ENCODE measurements at places on chromosomes 12 and 14. TPM values are rescaled to one million over a fixed set of nuclear protein-coding genes. Genes with fewer than 3 reads are reported as not detected.
A peak's percentile ranks its signal among the peaks of the same experiment; 100 is the strongest.

The OR6S1 gene
- 1.4 TPM for total RNA-seq

The PGF gene
- 9.4 TPM for total RNA-seq

The TROAP gene
- 6.3 TPM for total RNA-seq

The SIX4 gene
- total RNA-seq: 2.6 TPM

The TAS2R8 gene
- 1.7 TPM for total RNA-seq

The OTX2 gene
- total RNA-seq: 3.4 TPM

The ANKRD33 gene
- 2.9 TPM for total RNA-seq

The ENTPD5 gene
- total RNA-seq: 9.6 TPM

The KRT82 gene
- total RNA-seq: 1.7 TPM

The APOLD1 gene
- 14.0 TPM for total RNA-seq

The GLT1D1 gene
- total RNA-seq: 0.48 TPM

The DAO gene
- not detected for total RNA-seq

The KRT83 gene
- total RNA-seq: not detected

GRCh38 chr14:34027990-34028495 lies 77.2 kb upstream of the EGLN3 start:
- no peak for DNase-seq

GRCh38 chr14:102493585-102493984 lies 16.0 kb downstream of the ANKRD9 start:
- no peak for DNase-seq

DNA sequence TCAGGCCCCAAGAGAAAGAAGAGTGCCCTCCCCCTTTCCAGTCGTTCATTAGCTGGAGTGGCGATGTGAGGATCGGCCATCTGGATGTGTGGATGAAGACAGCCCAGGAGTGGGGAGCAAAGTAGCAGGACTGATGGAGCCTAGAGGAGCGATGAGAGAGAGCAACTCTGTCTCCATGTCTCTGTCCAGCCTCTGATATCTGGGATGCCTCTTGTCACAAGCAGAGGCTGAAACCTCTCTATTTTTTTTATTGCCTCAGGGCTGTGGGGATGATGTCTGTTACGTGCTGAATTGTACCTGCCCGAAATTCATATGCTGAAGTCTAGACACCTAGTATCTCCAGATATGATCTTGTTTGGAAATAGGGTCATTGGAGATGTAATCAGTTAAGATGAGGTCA lies 2.7 kb downstream of the SERPINA11 start:
- DNase-seq: no peak

DNA sequence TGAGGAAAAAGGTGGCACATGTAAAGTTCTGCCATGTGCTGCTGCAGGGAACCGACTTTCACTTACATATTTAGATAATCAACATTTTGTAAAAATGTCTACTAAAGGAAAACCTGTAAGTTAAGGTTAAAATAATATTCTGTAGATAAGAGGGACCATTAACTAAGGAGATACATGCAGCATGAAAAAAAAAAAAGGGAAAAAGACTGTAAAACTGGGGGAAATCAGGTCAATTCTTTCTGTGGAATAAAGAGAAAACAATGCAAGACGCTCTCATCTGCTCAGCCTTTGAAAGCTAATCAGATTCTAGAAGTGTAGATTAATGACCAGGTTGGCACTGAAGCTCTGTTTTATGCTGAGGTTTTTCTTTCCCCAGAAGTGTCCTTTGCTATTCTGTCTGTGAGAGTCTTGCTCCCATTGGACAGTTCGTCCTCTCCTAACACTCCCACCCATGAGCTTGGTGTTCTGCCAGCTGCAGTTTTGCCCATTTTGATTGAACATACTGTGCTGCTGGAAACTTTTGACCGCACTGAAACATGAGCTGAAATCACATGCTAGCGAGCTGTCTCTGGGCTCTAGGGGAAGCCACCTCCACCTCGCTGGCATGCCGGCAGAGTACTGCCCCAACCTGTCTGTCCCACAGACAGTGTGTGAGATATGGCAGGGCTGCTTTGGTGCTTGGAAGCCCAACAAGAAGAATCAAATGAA lies 39.7 kb downstream of the PPTC7 start:
- peak; percentile 73 for DNase-seq

DNA sequence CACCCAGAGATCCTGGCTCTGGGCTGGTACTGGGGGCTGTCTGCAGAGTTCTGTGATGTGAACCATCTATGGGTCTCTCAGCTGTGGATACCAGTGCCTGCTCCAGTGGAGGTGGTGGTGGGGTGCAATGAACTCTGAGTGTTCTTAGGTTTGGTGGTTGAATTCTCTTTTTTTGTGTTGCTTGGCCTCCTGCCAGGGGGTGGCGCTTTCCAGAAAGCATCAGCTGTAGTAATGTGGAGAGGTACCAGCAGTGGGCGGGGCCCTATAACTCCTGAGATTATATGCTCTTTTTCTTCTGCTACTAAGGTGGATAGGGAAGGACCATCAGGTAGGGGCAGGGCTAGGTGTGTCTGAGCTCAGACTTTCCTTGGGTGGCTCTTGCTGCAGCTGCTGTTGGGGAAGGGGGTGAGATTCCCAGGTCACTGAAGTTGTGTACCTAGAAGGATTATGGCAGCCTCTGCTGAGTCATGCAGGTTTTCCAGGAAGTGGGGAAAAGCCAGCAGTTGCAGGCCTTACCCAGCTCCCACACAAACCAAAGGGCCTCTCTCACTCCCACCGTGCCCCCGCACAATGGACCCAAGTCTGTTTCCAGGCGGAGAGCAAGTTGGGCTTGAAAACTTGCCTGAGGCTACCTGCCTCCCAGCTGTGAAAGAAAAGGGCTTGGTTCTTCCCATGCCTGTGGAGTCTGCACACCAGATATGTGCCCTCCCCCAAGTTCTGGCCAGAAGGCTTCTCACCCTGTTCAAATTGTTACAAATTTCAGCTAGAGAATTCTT lies 18.6 kb downstream of the CCER1 start:
- DNase-seq: no peak

DNA sequence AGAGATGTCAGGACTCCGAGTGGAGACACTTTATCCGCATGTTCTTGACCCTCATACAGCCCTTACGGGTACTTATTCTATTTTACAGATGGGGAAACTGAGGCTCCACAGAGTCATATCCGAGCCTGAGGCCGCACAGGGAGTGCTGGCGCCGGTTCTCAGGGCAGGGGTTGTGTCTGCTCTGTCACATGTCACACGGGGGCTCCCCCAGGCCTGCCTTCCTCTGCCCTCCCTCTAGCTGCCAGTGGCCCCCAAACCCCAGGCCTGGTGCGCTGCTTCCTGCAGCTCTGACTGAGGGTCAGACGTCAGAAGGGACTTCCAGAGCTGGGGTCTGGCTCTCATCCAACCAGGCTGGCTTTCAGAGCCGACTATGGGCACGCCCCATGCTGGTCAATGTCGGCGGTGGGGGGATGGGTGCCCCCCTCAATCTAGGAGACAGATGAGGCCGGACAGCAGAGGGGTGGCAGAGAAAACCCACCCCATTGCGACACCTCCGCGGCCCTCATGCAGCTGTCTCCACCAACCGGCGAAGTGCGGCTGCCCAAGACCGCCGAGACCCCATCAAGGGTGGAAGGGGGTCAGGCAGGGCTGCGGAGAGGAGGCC lies 811 bp upstream of the INF2 start:
- peak; percentile 43 for DNase-seq

- DNase-seq: peak; percentile 64
These were observed 8.6 kb downstream of the VTI1B start for GRCh38 chr14:67665868-67666267.

DNA sequence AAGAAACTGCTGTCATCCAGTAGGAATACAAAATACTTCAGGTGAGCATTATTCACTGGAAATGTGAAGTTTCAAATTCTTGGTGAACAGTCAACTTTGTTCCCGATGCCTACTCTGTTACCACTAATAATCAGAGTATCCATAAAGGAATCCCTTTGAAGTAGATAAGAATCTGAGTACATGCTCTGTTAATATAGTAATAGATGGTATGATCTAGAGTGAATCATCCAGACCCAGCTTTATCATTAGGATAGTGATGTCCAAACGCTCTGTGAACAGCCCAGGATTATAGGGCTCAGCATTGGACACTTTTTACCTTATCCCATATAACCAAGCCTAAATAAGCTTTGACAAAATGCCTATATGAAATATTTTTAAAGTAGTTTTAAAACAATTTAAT lies 33.3 kb downstream of the PPP2R3C start:
- DNase-seq: peak; percentile 3

GRCh38 chr12:94609917-94610443 lies 40.4 kb downstream of the TMCC3 start:
- no peak for DNase-seq

GRCh38 chr12:41745593-41745992 lies 399.1 kb downstream of the GXYLT1 start:
- no peak for DNase-seq

DNA sequence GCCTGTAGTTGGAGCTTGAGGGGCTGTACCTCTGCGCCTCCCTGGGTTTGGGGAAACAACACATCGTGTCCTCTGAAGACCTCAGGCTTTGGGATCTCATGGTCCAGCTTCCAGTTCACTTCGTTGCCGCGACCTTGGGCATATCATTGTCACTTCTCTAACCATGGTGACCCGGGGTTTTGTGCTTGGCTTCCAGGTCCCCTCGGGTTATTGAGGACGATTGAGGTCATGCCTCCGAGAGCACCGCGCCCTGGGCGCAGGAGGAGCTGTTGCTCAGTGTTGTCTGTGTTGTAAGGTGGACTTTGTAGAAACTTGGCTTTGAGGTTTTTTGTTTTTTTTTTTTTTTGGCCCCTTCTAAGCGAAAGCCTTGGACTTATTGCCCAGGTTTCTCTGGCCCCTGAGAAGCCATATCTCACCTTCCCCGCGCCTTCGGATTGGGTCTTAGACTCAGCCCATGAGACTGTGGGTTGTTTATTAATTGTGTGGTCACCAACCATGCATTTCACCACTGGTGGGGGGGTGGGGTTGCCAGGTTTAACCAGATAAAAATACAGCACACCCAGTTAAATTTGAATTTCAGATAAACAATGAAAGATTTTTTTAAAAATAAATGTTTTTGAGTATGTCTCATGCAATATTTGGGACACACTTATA lies 2.6 kb downstream of the BCL7A start:
- DNase-seq: no peak

- DNase-seq: no peak
These were observed 198.9 kb upstream of the SFSWAP start for GRCh38 chr12:131511803-131512561.

DNA sequence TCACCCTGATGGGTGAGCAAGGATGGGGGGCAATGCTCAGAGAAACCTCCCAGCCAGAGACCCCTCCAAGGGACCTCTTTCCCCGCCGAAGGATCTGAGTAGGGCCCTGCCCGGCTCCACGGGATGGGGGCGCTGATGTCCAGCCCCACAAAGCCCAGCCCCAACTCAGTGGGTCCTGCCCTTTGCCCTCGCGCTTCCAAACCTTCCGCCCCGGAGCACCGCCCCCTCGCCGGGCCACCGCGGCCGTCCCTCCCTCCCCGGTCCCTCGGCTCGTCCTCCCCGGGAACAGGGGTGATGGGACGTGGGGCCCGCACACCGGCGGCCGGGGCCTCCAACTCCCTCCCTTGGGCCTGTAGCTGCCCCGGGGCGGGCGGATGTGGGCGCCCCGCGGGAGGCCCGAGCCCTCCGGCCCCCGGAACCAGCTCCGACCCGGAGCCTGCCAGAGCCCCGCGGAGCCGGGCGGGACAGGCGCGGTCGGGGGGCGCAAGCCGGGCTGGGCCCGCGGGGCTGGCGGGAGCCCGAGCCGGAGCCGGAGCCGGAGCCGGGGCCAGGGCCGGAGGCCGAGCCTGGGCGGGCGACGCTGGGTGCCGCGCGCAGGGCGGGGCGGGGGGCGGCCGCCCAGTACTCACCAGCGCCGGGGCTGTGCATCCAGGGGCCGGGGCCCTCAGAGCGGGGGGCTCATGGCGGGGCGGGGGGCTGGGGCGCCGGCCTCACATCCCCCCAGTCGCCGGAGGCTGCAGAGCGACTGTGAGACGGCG lies 386 bp downstream of the HDAC7 start:
- peak; percentile 57 for DNase-seq

DNA sequence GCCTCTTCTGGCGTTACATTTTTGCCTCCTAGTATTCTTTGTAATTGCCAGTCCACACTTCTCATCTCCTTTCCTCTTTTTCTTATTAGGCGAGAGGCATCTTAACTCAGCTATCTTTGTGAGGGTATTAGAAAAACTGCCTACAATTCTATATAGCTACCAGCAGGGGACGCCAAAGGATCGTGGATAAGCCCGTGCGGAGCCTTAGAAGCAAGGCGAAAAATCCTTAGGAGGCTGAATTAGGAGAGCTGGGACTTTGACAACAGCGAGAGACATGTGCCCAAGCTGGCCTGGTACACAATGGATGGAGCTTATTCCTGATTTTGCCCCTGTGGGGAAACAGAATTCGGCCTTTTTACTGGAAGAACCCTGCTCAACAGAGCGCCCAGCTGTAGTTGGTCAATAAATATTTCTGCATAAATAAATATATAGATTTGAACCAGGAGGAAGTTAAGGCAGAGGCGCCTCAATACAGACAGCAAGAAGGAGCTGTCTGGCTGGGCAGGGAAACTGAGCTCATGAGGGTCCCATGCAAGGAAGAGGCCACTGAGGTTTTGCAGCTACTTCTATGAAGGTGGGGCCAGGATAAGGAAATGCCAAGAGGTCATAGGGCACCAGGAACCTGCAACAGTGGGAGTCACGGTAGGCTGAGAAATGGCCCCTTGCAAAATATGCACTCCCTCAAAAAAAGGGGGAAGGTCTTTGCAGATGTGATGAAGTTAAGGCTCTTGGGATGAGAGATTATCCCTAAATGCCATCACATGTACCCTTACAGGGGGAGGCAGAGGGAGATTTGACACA lies 14.6 kb upstream of the RBM19 start:
- peak; percentile 68 for DNase-seq

DNA sequence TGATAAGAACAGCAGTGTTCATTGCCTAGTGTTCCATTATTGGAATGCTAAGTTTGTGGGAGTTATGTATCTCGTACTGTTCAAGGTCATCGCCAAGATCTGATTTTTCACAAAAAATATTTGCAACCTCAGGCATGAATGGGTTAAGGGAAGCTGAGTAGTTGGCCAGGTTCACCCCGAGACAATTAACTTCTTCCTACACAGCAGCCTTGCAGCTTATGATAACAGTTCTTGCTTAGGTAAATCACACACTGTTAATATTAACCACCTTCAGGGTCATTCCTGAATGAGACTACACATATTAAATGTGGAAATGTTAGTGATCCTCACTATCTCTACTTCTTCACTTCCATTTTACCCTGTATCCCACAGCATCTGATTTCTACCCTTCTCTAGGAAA lies 18.0 kb downstream of the FKBP11 start:
- DNase-seq: no peak

Data from umbilical cord (tissue), 2 donors.